ENCODE measurements at places on chromosomes 3 and 15.

- DNase-seq: peak; percentile 72
Observed at GRCh38 chr3:170040418-170040817, 2.6 kb downstream of the GPR160 start.

DNA sequence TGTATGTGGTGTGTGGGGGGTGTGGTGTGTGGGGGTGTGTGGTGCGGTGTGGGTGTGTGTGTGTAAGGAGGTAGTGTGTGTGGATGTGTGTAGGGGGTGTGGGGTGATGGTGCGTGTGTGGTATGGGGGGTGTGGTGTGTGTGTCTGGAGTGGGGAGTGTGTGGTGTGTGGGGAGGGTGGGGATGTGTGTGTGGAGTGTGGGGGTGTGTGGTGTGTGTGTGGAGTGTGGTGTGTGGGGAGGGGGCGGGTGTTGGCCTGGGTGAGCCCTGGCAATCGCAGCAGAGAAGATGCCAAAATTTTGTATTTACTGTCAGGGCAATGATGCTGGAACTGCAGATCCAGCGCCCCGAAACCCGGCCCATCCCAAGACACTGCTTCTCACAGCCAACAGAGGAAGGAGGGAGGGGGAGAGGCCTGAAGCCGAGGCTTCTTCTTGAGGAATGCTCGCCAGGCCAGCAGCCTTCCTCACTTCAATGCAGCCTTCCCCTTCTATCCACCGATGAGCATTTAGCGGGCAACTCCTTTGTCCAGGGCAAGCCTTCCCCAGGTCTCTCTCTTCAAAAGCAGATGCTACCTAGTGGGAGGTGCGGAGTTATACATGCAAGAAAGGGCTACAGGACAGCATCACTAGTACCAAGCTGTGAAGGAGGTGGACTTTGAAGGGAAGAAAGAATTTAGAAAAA, 11.9 kb upstream of the SRP14 start:
- DNase-seq: peak; percentile 37

- no peak for DNase-seq
Observed at GRCh38 chr15:92247649-92248242, 145.9 kb upstream of the ST8SIA2 start.

- peak; percentile 82 for DNase-seq
Observed at GRCh38 chr15:40782609-40783227, 12.9 kb downstream of the C15orf62 start.

- DNase-seq: no peak
Observed at GRCh38 chr3:31124373-31124772, 229.9 kb upstream of the GADL1 start.

Measured in NCI-H82 (cell line).